ENCODE measurements at places on chromosomes 7 and 10.

DNA sequence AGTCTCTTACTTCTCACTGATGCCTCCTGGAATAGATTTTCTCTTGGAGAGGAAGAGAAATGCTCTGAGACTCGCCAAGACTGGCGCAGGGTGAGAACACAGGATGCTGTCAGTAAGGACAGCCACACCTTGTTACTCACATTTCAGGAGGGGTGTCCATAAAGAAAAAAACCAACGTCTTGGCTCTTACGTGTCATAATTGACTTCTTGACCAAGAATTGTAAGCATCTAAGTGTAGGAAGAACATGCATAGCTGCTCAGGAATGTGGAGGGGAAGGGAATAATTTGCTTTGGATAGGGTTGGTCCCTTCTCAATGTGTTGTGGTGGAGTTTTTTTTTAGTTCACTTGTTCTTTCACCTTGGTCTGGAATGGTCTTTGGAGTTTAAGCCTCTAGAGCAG is 43.8 kb upstream of the ZNF438 start:
- DNase-seq: no peak

GRCh38 chr7:12814828-12815227 is 127.4 kb downstream of the ARL4A start:
- DNase-seq: no peak

GRCh38 chr10:8691498-8692017 is 637.1 kb downstream of the GATA3 start:
- DNase-seq: no peak

DNA sequence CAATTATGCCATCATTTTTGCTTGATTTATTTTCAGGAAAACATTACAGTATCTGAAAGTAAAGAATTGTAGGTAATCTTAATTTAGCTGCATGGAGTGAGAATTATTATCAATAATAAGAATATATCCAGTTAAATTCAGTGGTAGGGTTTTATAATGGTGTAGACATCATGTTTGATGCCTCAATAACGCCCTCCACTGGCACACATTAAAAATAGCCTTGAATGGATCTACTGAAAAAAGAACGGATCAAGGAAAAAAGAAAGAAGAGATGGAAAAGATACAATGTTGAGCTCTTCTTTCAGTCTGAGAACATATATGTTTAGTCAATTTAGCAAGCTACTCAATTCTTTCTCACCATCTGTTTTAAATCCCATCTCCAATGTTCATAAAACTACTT is 319.2 kb downstream of the CDC14C start:
- DNase-seq: no peak

GRCh38 chr7:93551063-93551895 is 23.2 kb downstream of the CALCR start:
- no peak for DNase-seq

GRCh38 chr10:27948186-27948585 is 50.7 kb downstream of the ODAD2 start:
- no peak for DNase-seq
